ENCODE measurements at places on chromosomes 6 and 20. TPM values are rescaled to one million over a fixed set of nuclear protein-coding genes. Genes with fewer than 3 reads are reported as not detected.

C20orf141 gene
- total RNA-seq, result not detected

C20orf202 gene
- 0.92 TPM for total RNA-seq

MUCL3 gene
- not detected for total RNA-seq

CST4 gene
- total RNA-seq, result not detected

PKIG gene
- total RNA-seq, result 184 TPM

ZNF334 gene
- total RNA-seq, result 19.5 TPM

HLA-DRA gene
- total RNA-seq, result 0.28 TPM

ULBP2 gene
- total RNA-seq, result 9.9 TPM

MROH8 gene
- total RNA-seq, result 4.3 TPM

BPIFA1 gene
- total RNA-seq, result not detected

E2F1 gene
- total RNA-seq, result 6.7 TPM

ZBTB46 gene
- total RNA-seq, result 42.1 TPM

SLC17A5 gene
- total RNA-seq, result 17.5 TPM

UBD gene
- total RNA-seq, result not detected

ECT2L gene
- not detected for total RNA-seq

KHDC1L gene
- not detected for total RNA-seq
